Hematopoietic multipotent progenitor cell treated with erythropoietin and hydrocortisone succinate and interleukin-3 and kit ligand, for 6 days (in vitro differentiated cells): ENCODE measurements at places on chromosomes 5 and 9.

DNA sequence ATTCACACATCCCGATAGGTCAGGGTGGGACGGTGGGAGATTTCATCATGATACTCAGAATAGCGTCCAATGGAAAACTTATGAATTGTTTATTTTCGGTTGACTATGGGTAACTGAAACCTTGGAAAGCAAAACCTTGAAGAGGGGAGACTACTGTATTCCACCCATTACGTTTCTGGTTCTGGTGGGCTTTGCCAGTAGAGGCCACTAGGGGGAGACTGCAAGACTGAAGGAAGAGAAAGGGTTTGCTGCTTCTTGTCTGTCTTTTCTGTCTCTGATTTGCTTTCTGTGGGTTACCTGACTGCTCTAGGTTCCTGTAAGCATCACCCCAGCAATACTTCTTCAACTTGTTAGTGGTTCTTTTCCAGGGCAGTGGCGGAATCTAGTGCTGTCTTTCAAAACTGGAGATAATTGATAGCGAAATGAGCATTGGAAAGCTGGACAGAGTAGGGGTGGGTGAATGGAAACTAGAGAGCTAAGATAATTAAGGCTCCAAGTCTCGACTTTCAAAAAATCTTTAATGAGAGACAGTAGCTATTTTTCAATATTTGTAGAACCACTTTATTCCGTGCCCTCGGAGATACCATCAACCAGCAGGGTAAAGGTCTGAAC is 27.0 kb downstream of the GRIN3A start:
- peak; percentile 67 for DNase-seq

GRCh38 chr5:110625376-110625999 is 101.0 kb downstream of the TMEM232 start:
- DNase-seq, result peak; percentile 87

DNA sequence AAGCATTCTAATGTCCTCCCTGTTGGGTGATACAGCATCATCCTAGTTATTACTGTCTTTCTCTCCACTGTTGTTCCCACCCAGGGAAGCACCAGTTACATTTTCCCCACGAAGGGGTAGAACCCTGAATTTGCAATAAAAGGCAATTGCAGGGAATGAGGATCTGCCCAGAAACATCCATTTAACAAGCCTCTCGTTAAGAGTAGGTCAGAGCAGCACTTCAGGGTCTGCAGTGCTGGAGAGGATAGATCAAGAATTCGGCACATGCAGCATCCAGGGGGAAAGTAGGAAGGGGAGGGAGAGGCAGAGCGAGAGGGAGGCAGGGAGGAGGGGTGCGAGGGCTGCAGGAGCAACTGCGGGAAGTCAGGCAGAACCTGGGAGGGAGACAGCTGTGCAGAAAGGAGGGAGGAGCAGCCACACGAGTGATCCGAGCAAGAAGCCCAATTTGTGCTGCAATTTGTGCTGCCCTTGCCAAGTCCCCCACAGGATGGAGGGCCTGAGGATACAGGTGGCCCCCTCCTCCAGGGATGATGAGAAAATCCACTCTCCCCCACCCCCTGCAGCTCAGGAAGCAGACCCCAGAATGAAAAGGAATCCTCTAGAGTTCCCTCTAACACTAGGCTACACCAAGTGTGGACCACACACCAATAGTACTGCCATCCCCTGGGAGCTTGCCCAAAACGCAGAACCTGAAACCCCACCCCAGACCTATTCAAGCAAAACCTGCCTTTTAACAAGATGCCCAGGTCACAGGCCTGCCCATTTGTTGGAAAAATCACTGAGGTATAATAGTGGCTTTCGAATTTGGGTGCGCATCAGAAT is 62.2 kb downstream of the EPB41L4B start:
- DNase-seq, result no peak

GRCh38 chr5:69202497-69202896 is 13.1 kb downstream of the CENPH start:
- no peak for DNase-seq

DNA sequence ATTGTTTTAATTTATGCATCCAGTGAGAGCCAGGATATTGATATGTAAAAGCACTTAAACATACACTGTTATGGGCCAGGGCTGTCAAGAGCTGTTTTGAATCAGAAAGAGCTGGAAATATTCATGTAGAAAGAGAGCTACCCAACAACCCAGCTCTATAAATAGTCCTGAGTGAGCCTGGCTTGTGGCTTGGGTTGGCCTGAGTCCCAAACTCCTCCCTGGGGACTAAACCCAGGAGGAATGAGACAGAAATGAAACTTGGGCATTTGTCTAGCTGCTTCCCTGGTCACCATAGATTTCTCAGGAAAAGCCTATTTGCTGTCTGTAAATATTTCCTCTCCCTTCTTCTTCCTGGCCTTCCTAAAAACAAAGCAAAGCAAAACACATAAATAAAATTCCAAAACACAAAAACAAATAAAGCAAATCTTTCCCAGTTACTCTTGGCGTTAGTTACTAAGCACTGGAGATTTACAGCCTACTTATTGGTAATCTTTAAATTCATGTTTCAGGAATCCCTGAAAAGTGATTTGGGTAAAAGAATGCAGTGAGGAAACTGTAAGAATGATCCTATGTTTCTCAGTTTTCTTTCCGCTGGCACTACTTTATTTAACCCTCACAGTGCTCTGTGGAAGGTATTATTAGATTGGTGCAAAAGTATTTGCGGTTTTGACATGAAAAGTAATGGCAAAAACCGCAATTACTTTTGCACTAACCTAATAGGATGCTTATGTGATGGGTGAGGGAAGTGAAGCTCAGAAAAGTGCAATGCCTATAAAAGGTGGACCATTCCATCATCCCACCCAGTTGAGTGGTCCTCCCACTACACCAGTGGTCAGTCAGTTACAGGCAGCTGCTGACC is 111.8 kb downstream of the CARTPT start:
- no peak for DNase-seq

DNA sequence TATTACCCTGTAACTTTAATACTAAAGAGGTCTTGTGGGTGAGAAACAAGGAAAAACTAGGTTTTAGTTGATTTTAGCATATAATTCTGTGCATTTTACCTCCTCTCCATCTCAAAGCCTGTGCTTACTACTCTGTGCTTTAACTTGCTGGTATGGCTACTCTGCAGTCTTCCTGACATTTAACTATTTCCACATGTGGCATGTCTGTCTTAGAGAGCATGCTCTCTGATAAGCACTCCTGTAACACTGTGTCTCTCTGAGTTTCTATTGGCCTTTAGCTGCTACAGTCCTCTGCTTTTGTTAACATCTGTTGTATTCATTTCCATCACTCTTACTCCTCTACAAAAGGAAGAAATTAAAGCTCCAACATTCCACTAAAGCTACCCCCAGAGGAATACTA is 418.3 kb downstream of the RAB3C start:
- no peak for DNase-seq

DNA sequence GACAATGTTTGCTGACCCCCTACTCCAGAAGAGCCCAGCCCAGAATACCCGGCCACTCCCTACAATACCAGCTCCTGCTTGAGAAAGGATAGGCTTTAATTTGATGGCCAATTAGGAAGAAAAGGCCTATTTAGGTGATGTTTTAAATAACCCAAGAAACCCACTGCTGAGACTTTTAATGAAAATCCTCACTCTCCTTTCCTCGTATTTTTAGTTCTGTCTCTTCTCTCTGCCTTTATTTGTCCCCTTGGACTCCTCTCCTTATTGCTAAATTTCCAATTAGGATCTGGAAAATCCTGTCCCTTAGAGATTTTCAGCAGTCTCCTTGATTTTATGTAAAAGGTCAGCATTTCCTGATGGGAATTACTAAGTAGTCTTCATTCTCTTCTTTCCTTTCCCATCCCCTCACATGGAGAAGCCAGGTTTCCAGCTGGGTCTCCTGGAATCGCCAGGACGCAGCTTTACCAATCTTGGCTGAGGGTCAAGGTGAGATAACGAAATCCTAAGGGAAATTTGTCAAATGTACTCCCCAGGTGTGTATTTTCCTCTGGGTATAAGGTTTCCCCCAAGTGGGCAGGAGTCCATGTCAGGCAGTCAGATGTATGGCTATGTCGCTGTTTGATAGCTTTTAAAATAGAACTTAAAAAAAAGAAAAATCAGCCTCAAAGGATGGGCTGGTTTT is 11.7 kb downstream of the STC2 start:
- DNase-seq, result no peak

GRCh38 chr9:86821006-86821845 is 126.1 kb downstream of the GAS1 start:
- DNase-seq, result no peak

DNA sequence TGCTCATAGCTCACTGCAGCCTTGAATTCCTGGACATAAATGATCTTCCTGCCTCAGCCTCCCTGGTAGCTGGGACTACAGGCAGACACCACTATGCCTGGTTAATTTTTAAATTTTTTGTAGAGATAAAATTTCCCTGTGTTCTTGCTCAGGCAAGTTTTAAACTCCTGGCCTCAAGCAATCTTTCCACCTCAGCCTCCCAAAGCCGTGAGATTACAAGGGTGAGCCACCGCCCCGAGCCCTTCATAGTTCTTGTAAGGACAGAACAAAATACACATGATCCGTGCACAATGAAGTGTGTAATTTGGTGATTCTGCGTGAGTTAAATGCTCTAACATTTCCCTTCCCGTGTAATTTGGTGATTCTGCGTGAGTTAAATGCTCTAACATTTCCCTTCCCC is 27.7 kb upstream of the MYO10 start:
- no peak for DNase-seq

DNA sequence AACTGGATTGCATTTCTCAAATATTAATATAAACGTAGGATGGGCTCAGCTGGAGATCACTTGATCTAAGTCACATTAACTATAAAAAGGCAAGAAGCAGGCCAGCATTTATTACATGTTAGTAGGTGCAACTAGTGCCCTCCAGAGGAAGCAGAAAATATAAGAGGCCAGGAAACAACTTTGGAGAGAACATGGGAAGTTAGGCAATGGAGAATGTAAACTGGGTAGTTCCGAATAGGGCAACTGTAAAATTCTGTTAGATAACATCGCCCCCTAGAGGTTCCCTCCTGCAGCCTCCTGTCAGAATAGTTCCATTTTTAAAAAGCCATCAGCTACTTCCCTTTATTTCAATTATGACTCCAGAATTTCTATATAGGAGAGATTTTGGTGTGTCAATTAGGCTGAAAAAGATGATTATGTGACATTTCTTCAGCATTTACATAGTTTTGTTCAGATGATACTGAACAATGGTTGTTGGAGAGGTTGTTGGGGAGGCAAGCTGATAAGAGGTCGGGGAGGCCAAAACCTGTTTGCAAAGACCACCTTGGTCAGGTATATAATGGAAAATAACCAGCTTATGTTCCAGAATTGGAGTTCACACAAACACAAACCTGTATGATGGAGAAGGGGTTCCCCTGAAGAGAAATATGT is 22.4 kb downstream of the CCL28 start:
- DNase-seq, result peak; percentile 97

GRCh38 chr9:136484153-136485048 is 1.6 kb upstream of the SEC16A start:
- no peak for DNase-seq

GRCh38 chr5:136781464-136781863 is 416.1 kb upstream of the TRPC7 start:
- DNase-seq, result no peak

- DNase-seq, result no peak
Observed at GRCh38 chr9:109922617-109923470, 142.8 kb downstream of the PALM2AKAP2 start.

DNA sequence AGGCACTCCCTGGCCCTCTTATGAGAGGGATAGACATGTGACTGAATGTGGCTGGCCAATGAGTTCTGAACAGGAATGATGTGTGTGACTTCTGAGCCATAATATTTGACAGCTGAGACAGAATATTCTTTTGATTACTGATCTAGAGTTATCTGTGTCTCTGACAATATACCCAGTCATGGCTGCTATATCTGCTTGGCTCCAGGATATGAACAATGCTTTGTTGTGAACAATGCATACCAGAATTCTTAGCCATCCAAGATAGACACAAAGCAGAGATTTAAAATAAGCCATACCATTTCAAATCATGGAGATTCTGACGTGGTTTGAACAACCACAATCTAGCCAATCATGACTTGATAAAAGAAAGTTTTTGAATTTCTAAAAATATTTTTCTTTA is 840.3 kb upstream of the SEMA6A start:
- no peak for DNase-seq

GRCh38 chr5:685262-686171 is 7.6 kb downstream of the TPPP start:
- no peak for DNase-seq

- no peak for DNase-seq
Observed at GRCh38 chr9:96087669-96088299, 212.3 kb downstream of the ERCC6L2 start.

- no peak for DNase-seq
Observed at GRCh38 chr5:138708791-138709190, 44.4 kb upstream of the CTNNA1 start.

- no peak for DNase-seq
Observed at GRCh38 chr9:105639936-105640335, 22.3 kb upstream of the TAL2 start.

- DNase-seq, result peak; percentile 32
Observed at GRCh38 chr9:111094433-111094924, 56.2 kb upstream of the LPAR1 start.

DNA sequence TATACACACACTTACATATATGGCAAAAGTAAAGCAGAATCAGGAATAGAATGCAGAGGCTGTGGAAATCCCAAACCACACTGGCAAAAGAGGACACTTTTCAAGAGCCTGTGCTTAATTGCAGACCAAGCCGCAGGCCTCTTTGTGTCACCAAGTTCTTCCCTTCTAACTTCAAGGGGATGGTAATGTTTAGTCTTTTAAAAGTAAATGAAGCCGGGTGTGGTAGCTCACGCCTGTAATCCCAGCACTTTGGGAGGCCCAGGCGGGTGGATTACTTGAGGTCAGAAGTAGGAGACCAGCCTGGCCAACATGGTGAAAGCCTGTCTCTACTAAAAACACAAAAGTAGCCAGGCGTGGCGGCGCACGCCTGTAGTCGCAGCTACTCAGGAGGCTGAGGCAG is 28.7 kb downstream of the ROR2 start:
- no peak for DNase-seq

- peak; percentile 51 for DNase-seq
Observed at GRCh38 chr9:128595471-128595870, 43.1 kb downstream of the SPTAN1 start.

GRCh38 chr9:84512493-84512892 is 157.0 kb upstream of the NTRK2 start:
- DNase-seq, result no peak

- peak; percentile 95 for DNase-seq
Observed at GRCh38 chr9:124940894-124941678, at the start of gene GOLGA1. Gene GOLGA1, minus strand, starts transcription at chr9:124941083. Its CDS starts 2,372 bp downstream, at chr9:124938711.

DNA sequence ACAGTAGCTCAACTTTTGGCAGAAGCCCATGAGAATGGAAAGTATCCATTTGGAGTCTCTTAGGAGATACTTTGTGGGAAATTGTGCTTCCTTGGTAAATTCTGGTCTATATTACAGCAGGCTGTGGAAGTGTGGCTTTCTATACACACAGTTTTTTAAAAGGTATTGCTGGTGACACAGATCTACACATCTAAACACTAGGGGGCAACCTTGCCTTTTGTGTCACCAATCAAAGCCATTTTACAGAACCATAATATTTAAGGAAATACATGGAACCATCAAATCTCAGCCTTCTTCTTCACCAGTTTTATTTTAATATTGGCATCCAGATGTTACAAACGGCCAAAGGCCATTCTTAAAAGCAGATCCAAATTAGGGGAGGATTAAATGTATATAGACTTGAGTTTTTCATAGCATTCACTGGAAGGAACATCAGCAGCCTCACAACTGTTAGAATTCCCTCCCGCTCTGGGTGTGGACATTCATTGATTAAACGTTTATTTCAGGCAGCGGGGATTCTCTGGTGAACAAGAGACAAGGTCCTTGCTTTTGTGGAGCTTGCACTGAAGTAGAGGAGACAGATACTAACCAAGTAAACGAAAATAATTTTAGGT is 132.4 kb upstream of the EPB41L4A start:
- peak; percentile 93 for DNase-seq
